ENCODE measurements at places on chromosomes 12 and 14.

GRCh38 chr12:121535150-121536053 is 45.4 kb downstream of the KDM2B start:
- no peak for DNase-seq

DNA sequence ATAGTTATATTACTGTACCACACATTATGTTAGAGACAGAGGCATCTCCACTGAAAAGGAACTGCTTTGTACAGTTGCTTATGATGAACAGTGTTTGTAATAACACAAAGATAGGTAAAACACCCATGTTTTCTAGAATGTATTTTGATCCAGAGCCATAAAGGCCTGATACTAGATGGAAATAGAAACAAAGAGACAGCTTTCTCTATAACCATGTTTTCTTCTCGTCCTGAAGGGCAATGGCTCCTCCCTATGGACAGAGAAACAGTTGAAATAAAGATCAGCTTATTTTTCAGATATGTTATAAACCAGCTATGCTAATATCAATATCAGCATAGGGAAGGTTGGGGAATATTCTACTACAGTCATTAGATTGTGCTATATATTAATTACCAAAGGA is 109.2 kb downstream of the ATXN7L3B start:
- DNase-seq, result no peak

DNA sequence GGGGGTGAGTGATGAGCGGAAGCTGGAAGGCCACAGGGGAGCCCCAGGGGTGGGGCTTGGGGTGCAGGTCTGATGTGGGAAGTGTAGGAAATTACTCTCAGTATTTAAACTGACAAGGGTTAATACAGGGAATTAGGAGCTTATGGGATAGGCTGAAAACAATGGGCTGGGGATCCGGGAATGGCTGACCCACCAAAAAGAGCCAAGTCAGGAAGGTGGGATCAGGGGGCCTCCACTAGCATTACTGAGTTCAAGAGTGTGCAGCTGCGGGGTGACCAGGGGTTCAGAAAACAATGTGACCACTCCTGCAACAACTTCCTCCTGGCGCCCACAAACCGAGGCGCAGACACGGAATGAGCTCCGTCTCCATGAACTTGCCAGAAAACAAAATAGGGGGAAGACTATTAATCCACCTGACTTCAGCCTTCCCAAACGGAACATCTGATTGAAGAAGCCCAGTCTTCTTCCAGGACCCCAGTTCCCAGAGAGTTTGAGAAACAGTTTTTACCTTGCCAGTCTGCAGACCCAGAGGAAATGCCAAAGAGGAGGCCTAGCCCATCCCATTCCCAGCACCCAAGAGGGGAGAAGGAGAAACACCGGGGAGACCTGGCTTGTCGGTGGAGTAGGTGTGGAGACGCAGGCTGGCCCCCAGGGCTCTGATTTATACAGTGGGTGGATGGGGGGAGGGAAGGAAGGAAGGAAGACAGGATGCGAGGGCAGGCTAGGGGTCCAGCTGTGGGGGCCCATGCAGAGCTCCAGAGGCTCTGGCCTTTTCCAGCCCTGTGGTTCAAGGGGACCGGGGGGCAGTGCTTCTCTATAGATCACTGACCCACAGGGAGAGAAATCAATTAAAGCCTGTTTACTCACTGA is 16.5 kb upstream of the YY1 start:
- DNase-seq, result no peak

DNA sequence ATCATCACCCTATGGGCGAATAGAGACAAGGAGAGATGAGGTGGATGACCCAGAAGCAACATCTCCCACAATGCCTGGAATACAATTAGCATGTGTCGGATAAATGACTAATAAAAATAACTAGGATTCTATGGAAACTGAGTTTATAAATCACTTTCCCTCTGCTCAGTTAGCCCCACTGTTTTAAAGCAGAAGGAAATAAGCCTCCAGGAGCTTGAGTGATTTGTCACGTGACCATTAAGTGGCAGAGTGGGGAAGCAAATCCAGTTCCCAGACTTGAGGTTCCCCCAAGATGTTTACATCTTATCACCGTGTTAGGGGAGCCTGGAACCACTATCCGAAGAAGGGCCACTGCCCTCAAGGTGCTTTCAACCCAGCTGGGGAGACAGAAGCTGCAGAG is 136.5 kb upstream of the CCND2 start:
- DNase-seq, result no peak

GRCh38 chr12:92331383-92331782 is 185.7 kb upstream of the BTG1 start:
- no peak for DNase-seq

DNA sequence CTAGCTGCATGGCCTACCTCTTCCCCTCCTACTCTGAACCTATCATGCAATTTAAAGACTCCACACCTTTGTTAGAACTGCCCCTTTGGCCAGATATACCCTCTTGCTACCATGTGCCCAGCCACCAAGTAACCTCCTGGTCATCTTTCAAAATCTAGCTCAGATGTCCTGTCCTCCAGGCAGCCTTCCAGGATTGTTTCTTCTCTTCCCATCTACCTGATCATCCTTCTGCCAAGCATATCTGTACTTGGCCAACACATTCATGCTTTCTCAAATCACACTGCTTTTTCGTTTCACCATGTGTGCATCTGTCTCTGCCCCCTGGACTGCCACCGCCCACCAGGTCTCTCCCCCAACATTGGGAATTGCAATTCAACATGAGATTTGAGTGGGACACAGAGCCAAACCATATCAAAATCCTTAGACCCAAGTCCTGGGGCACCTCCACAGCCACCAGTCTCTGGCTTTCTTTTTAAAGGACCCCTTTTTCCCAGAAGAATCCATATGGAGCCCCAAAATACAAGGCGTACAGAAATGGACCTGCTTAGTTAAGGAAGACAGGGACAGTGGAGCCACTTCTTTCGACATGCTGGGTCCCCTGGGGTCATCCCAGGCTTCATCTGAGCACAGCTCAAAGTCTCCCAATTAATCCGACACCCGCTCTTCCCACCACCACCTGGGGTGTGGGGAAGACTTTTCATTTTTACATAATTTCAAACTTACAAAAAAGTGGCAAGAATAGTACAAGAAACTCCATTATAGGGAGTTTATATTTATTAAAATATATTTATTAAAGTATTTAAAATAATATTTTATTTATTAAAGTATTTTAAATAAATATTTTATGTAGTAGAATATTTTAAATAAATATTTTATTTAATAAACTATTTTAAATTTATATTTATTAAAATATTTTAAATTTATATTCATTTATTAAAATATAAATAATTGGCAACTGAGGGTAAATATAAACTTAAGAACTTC is 7.9 kb upstream of the CMKLR1 start:
- DNase-seq, result no peak

- no peak for DNase-seq
These were observed 118.4 kb upstream of the FZD10 start for GRCh38 chr12:130043685-130044406.

DNA sequence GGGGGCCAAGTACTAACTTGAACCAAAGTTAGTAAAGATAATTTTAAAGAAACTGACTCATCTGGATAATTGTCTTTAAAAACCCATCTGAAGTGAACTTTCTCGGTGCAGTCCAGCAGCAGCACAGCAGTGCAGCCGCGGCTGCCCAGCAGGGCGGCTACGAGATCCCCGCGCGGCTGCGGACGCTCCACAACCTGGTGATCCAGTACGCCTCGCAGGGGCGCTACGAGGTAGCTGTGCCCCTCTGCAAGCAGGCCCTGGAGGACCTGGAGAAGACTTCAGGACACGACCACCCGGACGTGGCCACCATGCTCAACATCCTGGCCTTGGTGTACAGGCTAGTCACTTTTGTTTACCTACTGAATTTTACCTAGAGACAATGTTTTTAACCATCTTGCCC is 33.6 kb downstream of the KLC1 start:
- no peak for DNase-seq

DNA sequence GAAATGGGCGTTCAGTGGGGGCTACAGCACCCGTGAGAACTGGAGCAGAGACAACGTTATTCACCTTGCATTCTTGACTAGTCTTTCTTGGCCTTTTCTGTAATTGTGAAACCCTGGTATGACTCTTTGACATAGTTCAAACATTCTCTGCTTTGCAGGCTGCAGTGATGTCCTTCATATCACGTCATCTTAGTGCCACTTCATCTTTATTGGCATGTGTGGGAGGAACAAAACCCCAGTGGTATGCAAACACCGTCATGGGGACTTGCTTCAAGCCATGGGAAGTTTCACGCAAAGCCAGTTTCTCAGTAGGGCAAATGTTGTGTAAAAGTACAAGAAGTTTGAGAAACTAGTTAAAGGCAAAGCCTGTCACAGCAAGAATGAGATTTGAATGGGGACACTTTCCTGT is 20.2 kb upstream of the DUSP16 start:
- DNase-seq, result peak; percentile 7

GRCh38 chr14:56659378-56659777 is 79.8 kb downstream of the TMEM260 start:
- no peak for DNase-seq

GRCh38 chr12:13875744-13876143 is 105.7 kb downstream of the GRIN2B start:
- DNase-seq, result no peak

DNA sequence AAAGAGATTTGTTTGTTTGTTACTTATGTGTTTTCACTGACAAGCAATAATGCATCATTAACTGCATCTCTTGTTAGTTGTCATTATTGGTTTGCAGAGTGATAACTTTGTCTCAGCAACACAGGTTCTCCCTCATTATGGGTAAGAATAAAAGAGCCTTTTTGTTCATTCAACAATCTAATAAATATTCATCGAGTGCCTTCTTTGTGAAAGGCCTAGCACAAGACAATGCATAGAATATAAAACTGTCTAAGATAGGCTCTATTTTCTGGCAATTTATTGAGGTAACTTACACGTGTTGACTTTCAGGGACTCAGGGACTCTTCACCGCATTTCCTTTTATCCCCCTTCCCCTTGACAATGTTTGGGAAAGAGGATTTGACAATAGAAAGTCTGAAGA is 95.5 kb upstream of the KRR1 start:
- no peak for DNase-seq

- no peak for DNase-seq
These were observed 59.6 kb downstream of the ZFP36L1 start for GRCh38 chr14:68733086-68733914.

DNA sequence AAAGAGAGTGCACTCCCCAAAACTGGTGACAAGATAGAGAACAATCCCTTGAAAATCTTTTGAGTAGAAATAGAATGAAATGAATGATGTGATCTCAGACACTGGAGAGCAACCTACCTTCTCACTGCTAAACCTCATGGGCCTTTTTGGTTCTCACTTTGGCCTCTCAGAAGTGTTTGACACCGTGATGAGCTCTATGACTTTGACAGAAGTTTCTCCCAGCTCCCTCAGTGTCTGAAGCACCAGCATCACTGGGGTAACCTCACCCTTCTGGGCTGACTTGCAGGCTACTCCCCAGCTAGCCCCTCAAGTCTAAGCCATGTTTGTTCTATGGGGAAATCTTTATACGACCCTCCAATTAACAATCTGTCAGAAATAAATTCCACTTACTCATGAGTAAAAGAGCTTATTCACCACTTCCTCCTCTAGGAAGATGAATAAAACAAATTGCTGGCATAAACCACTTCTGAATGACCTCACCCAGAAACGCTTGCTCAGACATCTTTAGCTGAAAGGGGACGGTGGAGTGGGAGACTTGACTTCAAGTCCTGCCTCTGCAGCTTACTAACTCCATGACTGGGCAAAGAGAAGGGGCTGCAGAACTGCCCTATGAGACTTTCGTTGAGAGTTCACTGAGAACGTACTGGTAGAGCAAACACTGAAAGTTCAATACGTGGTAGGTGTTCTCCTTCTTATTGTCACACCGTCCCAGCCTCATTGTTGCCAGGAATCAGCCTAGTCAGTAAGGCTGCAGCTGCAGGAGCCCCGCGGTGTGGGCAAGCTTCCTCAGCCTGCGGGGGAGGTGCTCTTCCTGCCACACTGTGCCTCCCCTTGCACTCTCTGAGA is 46.5 kb downstream of the ST8SIA1 start:
- peak; percentile 2 for DNase-seq

GRCh38 chr14:53999061-53999488 is 42.5 kb upstream of the BMP4 start:
- no peak for DNase-seq

GRCh38 chr14:85358136-85358785 is 171.7 kb upstream of the FLRT2 start:
- DNase-seq, result no peak

- no peak for DNase-seq
These were observed 1424.9 kb downstream of the LRFN5 start for GRCh38 chr14:43031598-43031997.

GRCh38 chr12:32891526-32891925 is 5.1 kb downstream of the PKP2 start:
- no peak for DNase-seq

DNA sequence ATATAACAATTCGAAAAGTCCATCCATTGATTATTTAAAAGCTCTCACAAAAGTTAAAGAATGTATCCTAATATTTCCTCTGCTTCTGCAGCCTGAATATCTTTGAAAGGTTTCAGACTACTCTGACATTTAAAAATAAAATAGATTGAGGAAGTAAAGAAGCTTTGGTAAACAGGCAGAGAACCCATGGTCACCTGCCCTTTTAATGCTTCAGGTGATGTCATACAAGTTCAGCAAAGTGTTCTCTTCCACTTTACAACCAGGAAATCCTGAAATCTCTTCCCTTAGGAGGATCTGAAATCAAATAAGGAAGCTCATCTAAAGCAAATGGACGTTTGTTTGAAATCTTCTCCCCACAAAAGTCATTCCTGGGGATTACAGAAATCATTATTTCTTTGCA is 322.4 kb downstream of the PDZRN4 start:
- no peak for DNase-seq

DNA sequence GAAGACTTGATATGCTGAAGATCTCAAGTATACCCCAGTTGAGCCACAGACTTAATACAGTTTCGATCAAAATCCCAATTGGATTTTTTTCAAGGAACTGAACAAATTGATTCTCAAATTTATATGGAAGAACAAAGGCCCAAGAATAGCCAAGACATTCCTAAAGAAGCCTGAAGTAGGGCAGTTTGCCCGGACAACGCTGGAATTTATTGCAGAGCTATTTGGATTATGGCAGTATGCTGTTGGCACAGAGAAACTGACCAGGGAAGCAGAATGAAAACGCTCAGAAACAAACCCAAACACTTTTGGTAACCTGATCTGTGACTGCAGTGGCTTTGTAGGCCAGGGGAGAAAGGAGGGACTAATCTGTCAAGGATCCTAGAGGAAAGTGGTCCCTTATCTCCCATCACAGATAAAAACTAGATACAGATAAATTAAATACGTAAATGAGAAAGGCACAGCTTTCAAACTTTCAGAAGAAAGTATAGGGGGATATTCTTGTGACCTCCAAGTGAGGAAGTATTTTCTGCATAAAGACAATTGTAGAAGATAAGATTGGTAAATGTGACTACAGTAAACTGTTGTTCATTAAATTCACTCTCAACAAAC is 35.9 kb upstream of the GSC start:
- DNase-seq, result no peak

GRCh38 chr12:112122823-112123690 is 2.3 kb upstream of the TRAFD1 start:
- no peak for DNase-seq

Measured in activated T-helper 9 cell treated with anti-CD3 and anti-CD28 coated beads, Interleukin-2, amount 50 U/mL, for 16 hours (primary cell).